ENCODE measurements at places on chromosomes 2 and 18.

DNA sequence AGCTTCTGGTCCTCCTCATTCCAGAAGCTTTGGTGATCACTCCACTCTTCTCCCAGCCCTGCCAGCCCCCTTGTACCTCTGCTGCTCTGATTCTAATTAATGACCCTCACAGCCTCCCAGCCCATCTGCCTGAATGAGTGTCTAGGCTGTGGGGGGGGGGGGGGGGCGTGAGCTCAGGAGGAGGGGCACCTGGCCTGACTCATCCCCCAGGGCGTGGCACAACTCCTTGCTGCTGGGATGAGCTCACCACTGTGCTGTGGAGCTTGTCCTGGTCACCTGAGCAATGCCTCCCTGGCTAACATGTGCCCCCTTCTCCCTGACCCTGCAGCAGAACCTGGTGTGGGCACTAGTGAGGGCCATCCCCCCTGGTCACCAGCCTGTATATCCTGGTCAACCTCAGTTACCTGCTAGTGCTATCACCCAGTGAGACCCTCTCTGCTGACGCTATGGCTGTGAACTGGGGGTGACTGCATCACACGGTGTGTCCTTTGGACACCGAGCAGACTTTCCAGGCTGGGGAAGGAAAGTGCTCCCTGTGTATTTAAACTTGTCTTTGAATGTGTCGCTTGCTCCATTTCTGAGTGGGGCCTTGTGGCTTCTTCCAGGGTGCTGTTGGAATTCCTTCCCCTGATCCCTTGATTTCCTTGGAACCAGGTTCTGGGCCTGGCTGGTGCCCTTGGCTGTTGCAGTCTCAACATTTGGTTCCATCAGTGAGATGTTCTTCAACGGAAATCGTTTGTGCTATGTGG, 41.5 kb upstream of the PUM2 start:
- DNase-seq: no peak

DNA sequence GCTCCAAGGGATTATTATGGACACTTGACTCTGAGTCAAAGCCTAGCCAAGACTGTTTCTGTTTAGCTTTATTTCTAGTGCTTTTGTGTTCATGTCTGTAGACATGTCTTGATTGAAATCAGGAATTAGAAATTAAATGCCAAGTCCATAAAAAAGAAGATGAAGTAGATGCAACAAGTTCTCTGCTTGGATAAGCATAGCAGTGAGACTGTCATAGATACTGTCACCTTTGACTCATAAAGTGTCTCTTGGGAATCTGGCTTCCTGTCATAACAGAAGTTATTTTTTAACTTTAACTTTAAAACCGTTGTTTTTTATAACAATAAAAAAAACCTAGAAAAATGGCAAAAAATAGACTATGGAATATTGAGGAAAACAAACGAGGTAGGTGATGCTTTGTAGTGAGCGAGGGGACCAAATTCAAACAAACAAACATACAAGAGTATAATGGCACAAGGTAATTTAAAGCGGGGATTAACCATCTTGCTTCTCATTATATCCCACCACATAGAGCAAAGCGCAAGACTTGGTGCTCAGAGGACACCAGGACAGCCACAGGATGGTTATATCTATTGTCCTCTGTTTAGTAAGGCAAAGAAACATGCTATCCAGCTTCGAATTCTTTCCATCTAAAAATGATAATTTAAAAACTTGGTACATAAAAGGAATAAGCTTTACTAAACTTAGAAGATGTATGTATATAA, 64.6 kb downstream of the CD226 start:
- no peak for DNase-seq

GRCh38 chr2:105541189-105542050, 142.6 kb upstream of the FHL2 start:
- no peak for DNase-seq

GRCh38 chr18:3931013-3931315, 481.0 kb downstream of the TGIF1 start:
- DNase-seq: no peak

- no peak for DNase-seq
Observed at GRCh38 chr2:173287594-173287993, 67.1 kb upstream of the CDCA7 start.

- peak; percentile 100 for DNase-seq
Observed at GRCh38 chr2:149994057-149994728, 406.6 kb upstream of the MMADHC start.

GRCh38 chr2:226772389-226773179, 27.0 kb downstream of the IRS1 start:
- DNase-seq: no peak

DNA sequence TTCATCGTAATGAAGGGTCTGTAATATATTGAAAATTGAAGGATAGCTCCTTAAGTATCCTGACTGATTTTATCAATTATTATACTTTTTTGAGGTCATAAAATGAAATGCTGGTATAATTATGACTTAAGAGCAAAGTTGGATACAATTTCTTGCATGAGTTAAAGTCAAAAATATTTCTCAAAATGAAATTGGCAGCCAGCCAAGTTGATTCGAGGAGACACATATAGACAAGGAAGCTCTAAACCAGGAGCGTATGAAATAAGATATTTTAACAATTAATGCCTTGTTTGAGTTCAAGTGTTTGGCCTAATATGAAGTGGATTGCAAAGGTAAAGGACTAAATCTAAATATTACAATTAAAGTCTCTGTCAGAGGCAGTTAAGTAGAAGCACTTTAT, 260.4 kb upstream of the DSEL start:
- no peak for DNase-seq

GRCh38 chr2:96528006-96528699, 8.4 kb upstream of the ARID5A start:
- no peak for DNase-seq

GRCh38 chr2:74037379-74037860, 52.7 kb downstream of the TET3 start:
- DNase-seq: no peak

- DNase-seq: no peak
Observed at GRCh38 chr2:99188357-99188756, 7.4 kb downstream of the MRPL30 start.

- DNase-seq: no peak
Observed at GRCh38 chr18:64707052-64707451, 558.2 kb upstream of the LINC00305 start.

- no peak for DNase-seq
Observed at GRCh38 chr2:120766470-120767351, 31.0 kb downstream of the GLI2 start.

DNA sequence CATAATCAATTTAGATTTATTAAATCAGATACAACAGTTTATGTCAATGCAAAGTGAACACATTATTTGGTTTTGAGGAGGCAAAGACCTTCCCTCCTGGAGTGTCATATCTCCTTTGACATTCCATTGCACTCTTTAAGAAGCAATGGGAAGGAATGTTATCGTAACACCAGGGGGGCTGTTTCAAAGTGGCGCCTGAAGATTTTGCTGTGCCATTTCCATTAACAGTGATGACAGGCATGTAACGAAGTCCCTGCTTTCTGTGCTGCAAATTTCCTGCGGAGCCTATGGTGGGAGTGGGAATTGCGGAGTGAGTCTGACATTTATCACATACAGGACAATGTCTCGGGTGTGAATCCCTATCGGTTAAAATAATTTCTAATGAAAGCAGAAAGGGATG, 499.6 kb upstream of the RAB6C start:
- DNase-seq: no peak

DNA sequence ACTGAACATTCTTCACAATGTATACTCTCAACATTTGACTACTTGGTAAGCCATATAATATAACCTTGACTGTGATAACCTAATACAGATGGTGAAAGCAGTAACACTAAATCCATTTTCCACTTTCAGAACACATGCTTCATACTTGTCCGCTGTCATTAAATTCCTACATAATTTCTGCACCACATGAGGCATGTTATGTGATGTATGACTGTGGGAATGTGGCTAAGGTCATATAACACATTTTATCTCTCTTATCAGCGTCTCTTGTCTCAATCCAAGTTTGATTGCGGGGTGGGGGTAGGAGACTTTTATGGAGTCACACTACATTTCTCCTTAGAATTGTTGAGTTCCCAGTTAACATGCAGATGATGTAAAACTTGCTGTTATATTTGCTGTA, 110.9 kb downstream of the MTCL1 start:
- DNase-seq: no peak

DNA sequence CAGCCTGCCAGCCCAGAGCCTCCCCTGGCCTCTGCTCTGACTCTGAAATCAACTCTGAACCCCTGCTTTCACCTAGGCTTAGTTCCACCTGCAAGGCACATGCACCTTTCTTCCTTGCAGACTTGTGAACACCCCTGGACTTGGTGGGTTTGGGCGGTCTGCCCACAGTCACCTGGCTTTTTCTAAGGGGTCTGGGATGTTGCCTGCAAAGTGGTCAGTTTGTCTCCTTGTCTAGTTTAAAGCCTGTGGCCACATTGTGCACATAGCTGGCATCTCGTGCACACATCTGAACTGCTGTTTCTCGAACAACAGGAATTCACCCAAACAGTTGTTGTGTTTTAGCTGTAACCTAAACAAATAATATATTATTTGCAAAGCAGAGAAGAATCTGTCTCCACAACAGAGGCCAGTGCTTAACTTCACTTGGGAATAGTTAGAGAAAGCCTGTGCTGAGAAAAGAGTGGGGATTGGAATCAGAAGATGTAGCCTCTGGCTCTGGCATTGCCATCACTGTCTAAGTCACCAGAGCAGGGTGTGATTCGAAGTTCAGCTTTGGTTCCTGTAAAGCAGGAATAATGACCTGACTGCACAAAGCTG, 108.5 kb downstream of the TMEM18 start:
- no peak for DNase-seq

DNA sequence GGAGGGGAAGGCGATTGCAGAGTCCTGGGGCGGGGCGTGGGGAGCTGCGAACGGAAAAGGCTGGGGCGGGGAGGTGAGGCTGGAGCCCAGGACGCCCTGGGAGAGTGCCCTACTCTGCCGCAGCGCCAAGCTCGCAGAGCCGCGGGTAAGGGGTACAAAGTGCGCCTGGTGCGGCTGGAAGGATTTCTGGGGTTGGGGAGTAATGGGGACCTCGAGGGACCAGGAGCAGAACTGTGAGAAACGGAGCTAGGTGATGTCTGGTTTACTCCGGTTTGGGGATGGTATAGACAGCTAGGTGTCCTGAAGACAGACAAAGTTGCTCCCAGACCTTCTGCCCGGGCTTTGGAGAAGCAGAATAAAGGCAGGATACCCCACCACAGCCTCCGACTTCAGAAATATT, 718 bp upstream of the NXPH2 start:
- DNase-seq: no peak

GRCh38 chr2:149768320-149768799, 180.8 kb upstream of the MMADHC start:
- no peak for DNase-seq

- no peak for DNase-seq
Observed at GRCh38 chr2:122927710-122928557, 1097.2 kb upstream of the CNTNAP5 start.

DNA sequence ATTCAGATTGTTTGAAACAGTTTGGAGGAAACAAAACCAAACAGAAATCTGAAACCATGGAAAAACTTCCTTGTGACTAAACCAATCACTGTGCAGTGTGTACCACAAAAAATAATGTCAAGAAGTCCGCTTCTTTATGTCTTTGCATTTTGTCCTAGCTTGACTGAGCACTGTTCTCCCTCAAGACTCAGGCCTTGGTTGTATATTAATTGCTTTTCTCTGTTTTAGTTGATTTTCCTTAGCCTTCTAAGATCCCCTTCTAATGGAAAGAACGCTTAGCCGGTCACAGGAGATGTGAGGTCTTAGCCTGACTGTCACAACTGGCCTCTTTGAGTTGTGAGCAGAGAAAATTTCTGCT, 56.6 kb downstream of the LCLAT1 start:
- DNase-seq: no peak

- peak; percentile 93 for DNase-seq
Observed at GRCh38 chr18:22822024-22822423, 111.1 kb upstream of the RBBP8 start.

DNA sequence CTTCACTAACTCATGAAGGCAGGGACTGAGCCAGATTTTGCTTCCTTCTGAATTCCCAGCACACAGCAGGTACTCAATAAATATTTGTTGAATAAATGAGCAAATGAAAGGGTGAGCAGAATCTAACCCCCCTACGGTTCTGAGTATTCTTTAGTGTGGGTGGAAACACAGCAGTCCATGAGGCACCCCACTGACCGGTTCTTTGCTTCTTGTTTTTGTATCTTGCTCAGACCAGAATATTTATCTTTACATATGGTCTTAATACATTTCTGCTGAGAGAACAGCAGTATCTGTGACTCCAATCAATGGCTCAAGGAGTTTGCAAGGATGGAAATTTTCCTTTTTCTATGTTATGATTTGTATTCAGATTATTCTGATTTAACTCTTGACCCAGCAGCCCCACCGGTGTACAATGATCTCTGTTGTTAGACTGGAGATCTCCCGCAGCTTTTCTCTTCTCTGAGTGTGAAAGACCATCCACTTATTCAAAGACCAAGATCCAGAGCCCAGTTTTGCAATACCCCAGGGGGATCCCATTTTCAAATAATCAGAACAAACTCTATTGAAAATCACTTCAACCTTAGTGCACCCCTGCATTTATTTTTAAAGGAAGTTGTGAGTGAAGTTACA, 506.5 kb upstream of the TNP1 start:
- DNase-seq: no peak

DNA sequence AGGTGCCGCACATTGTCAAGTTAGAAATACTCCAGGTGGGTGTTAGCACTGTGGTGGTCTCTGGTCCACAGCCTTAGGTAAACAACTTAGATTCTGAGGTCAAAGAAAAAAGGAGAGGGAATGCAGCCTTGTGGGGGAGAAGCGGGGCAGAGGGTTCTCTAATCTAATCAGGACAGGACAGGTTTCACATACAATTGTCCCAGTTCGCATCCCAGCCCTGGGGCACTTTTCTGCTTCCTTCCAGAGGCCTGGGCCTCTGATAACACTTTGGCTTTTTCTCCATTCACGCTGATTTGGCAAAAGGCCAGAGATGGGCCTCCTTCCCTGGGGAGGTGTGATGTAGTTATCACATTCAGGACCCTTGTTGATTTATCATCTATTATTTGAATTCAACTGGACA, 32.5 kb downstream of the SLC1A4 start:
- DNase-seq: no peak

- DNase-seq: no peak
Observed at GRCh38 chr2:96830044-96830562, 13.7 kb downstream of the ANKRD23 start.

GRCh38 chr2:122340246-122340645, 584.8 kb downstream of the TSN start:
- no peak for DNase-seq

DNA sequence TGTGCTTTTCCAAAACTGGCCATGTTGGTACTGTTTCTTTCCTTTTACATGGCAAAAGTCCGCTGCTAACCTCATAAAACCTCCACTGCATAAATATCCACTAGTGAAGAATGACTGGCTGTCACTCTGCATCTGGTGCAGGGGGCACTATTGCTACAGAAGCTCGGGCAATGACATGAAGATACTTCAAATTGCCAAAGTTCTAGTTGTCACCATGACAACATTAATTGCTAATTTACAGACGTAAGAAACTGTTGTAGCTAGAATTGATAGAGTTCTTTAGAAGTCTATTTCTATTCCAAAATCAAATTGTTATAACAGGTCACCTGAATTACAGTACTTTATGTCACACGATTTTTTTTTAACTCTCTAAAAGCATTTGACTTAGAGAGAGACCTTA, 845 bp downstream of the CFAP210 start:
- no peak for DNase-seq
